ENCODE measurements at places on chromosomes 5 and 9.

DNA sequence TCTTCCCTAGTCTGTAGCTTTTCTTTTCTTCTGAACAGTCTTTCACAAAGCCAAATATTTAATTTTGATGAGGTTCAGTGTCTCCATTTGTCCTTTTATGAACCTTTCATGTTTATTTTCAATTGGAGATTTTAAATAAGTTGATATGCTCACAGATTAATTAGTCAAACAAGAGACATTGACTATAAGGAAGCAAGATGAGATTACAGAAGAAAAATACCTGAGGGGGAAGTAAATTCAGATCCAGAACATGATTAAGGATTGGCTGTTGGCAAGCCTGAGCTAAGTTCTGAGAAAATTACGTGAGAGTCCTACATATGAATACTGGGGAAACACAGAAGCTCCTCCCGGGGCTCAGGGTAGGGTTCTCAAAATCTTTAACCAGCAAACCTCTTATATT is 1039.8 kb upstream of the SEMA6A start:
- DNase-seq: no peak

DNA sequence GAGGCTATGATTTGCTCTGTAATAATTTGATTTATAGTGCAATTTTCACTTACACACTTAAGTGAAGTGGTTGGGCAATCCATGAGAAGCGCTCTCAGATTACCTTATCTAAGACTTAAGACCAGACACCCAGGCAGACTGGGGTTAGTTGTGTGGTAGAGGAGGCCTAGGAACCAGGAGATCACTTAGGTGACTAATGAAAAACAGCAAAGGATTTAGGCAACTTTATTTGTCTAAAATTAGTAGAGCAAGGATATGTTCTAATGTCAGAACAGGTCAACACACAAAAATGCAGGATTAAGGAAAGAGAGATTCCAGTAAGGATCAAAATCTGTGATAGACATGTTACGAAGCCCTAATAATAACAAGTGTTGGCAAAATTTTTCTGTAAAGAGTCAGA is 913.8 kb downstream of the TLE1 start:
- no peak for DNase-seq

DNA sequence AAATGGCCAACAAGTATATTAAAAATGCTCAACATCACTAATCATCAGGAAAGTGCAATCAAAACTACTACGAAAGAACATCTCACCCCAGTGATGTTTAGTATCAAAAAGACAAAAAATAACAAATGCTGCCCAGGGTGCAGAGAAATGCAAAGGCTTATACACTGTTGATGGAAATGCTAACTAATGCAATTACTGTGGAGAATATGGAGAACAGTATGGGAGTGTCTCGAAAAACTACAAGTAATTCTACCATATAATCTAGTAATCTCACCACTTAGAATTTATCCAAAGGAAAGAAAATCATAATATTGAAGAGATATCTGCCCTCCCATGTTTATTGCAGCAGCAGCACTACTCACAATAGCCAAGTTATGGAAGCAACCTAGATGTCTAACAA is 246.5 kb upstream of the VLDLR start:
- no peak for DNase-seq

- DNase-seq: no peak
Measured at GRCh38 chr5:87300744-87301143, 33.1 kb downstream of the RASA1 start.

- DNase-seq: no peak
Measured at GRCh38 chr5:82466986-82467561, 188.9 kb upstream of the RPS23 start.

GRCh38 chr5:173498286-173498685 is 118.2 kb downstream of the BOD1 start:
- no peak for DNase-seq

DNA sequence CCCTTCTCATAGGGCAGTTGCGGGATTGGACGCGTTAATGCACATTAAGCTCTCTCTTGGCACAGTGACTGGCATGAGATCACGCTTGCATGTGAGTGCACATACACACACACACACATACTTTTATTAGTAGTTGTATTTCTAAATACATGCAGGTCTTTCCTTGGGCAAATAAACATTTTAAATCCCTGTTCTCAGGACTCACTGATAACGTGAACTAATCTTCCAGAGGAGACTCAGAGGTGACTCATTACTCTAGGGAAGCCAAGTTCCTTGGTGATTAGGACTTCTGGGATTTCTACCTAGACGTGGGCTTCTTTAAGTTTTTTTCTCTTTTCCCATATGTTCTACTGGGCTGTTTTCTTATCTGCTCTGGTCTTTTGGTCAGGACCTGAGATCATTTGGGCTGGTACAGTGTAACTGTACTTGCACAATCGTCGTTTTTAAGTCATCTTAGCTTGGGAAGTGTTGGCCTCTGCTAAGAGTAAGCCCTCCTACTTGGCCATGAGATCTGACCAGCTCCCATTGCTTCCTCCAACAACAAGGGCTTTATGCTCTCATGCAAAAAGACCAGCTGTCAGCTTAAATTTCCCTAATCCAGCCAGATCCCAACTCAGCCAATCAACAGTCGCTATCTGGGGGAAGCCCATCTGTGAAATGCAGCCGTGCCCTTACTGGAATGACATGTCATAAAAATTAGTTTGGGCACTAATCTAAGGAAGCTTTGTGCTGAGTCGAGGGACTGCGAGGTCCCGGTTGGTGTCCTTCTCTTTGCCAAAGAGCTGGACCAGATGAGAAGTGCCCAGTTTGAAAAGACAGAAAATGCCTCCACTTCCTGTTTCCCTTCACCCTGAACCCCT is 176.4 kb upstream of the ANKRD55 start:
- DNase-seq: no peak

GRCh38 chr5:133471699-133472098 is 140.6 kb downstream of the FSTL4 start:
- no peak for DNase-seq

DNA sequence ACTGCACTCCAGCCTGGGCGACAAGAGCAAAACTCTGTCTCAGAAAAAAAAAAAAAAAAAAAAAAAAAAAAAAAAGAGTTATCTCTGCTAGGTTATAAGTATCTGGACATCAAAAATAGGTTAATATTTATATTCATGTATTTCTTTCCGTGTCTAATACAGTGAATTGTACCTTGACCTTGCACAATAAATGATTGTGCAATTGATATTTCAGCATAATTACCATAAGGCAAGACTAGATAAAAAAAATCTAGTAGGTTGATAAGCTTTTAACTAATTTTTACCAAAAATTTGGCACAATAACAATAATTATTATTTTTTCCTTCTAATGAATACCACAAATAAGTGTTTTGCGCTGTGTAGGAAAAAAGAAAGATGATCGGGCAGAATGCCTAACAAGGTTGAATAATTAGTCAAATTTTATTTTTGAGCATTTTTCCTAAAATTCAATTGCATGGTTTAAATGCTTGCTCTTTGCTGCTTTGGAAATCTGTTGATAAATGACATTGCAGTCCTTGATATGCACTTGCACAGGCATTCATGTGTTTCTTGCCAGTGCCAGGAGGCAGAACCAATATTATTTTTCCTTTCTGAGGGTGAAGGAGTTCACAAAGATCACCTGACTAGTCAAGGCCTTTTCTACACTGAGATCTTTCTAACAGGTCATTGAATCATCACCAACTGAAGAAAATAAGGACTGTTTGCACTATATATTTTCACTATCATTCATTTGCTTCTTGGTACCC is 127.5 kb downstream of the ARRDC3 start:
- DNase-seq: no peak

DNA sequence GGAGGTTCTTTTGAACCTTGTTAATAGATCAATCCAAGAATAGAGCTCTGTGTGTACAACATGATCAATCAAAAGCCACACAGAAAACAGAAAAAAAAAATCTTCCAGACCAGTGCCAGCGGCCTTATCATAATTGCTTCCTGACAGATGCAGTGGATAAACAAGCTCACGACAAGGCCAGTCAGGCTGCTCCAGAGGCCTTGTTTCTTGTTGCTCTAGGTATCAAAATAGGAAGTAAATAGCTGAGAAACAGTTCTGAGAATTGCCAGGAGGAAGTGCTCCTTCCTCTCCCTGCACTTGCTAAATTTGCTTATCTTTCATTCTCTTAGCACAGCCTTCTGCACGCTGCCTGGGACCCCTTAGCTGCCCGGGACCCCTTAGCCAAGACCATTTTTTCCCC is 199.0 kb upstream of the TARS1 start:
- DNase-seq: no peak

DNA sequence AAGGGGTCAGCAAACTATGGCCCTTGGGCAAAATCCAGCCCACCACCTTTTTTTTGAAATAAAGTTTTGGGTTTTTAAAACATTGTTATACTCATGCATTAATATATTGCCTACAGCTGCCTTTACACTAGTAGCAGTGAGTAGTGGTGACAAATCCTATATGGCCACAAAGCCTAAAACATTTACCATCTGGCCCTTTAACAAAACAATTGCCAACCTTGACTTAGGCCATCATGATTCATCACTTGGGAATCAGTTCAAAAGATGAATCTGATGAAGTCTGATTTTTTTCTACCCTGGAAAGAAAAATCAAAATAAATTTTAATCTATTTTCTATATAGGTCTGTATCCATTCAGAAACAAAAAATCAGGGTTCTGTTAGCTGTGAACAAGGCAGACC is 484.9 kb downstream of the BNC2 start:
- no peak for DNase-seq

GRCh38 chr5:135324897-135325650 is 74.0 kb downstream of the MACROH2A1 start:
- DNase-seq: no peak

DNA sequence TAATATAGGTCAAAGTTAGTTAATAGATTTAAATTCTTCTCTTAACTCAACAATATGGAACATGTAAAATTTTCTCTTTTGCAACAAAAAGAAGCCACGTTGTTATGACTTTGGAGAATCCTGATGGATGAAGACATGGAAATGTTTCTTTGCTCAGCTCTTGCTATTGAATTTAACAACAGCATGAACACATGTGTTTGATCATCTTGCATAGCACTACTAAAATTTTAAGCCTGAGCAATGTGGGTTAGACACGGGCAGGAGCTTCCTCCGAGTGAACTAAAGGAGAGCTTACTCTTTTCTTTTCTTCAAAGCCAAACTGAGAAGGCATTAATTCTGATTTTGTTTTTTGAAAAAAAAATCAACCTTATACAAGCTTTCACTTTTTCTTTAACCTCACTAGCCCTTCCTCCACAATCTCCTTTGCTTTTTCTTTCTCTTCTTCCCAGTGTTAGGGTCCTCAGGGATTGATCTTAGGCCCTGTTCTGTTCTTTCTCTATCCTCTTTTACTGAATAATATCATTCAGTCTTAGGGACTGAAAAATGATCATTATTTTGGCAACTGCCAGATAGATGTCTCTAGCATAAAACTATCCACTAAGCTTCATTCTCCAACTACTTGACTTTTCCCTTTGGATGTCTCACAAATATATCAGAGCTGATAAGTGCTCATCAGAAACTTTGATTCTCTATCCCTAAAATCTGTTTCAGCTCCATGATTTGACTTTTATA is 36.9 kb downstream of the ADAMTS19 start:
- no peak for DNase-seq

GRCh38 chr5:95673081-95673480 is 9.7 kb downstream of the SPATA9 start:
- no peak for DNase-seq

DNA sequence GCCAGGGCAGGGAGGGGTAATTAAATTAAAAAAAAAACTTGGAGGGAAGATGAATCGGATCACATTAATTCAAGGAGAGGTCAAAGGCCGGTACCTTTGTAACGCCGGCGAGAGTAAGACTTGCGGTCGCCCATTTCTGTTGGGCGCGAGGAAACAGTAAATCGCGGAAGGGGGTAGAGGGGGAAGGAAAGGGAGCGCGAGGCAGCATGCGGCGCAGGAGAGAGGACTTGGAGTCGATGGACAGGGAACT is 324 bp upstream of the RGMB start:
- no peak for DNase-seq

DNA sequence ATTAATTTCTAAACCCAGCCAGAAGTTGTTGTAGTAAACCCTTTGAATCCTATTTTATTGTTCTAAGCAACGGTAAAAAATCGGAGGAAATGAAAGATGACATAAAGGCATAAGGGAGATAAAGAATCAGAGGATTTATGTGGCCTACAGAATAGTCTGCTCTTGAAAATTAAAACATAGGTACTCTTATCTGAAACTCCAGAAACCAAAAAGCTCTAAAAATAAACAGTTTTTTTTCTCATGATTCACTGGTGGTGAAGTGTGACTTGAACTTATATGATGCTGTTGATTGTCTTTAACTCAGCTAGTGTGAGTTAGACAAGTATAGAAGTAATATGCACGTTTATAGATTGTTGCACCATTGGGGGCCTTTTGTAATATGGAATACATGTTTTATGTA is 80.3 kb downstream of the HSD17B4 start:
- DNase-seq: no peak

GRCh38 chr5:112303685-112304084 is 115.4 kb downstream of the EPB41L4A start:
- DNase-seq: no peak

DNA sequence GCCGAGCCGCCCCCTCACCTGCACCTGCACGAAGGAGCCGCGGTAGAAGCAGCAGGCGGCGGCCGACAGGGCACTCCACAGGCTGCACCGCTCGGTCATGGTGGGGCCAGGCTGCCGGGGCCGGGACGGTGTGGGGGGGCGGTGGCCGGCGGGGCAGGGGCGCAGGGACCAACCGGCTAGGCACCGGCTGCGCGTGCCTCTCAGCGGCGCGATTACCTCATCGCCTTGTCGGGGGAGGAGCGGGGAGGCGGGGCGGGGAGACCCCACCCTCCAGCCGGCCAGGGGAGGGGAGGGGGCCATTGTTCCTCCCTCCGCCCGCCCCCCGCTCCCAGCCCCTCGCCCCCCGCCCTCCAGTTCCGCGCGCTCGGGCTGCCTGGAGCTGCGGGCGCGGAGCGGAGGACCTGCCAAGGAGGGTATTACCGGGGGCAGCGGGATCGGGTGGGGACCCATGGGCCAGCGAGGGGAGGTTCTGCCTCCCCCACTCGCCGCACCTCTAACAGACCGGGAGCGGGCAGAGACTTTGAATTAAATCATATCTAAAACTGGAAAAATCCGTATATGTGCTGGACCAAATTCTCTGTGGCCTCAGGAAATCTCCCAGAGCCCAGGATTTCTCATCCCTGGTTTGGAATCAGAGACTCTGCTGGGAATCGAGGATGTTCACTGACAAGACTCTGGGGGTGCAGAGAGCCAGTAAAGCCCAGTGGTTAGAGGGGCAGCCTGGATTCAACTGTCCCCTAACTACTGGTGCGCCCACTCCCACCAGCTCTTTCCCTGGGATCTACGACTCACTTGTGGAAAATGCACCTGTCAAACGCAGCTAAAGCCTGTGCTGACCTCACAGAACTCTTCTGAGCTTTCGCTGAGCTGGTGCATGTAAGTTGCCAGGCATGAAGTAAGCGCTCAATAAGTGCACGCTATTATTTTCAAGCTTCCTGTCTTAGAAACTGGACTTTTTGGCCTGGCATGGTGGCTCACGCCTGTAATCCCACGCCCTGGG is 20.3 kb upstream of the TOR2A start:
- DNase-seq: no peak
